Cerebellum (tissue), 4 donors: ENCODE measurements at places on chromosomes 1 and 21.
A peak's percentile ranks its signal among the peaks of the same experiment; 100 is the strongest.

GRCh38 chr1:38784452-38785284 is 74.9 kb downstream of the RRAGC start:
- DNase-seq = no peak

- no peak for DNase-seq
Observed at GRCh38 chr1:36088265-36088576, 471 bp upstream of the ADPRS start.

DNA sequence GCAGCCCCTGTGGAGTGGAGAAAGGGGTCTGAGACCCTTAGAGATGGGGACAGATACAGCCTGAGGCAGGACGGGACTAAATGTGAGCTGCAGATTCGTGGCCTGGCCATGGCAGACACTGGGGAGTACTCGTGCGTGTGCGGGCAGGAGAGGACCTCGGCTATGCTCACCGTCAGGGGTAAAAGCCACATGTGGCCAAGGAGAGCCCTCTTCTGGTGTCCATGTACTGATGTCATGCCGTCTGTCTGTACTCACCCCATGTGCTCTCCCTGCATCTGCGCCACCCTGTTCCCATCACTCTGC is 84.7 kb downstream of the OBSCN start:
- DNase-seq = no peak

- DNase-seq = no peak
Observed at GRCh38 chr1:196433000-196433399, 175.2 kb downstream of the KCNT2 start.

DNA sequence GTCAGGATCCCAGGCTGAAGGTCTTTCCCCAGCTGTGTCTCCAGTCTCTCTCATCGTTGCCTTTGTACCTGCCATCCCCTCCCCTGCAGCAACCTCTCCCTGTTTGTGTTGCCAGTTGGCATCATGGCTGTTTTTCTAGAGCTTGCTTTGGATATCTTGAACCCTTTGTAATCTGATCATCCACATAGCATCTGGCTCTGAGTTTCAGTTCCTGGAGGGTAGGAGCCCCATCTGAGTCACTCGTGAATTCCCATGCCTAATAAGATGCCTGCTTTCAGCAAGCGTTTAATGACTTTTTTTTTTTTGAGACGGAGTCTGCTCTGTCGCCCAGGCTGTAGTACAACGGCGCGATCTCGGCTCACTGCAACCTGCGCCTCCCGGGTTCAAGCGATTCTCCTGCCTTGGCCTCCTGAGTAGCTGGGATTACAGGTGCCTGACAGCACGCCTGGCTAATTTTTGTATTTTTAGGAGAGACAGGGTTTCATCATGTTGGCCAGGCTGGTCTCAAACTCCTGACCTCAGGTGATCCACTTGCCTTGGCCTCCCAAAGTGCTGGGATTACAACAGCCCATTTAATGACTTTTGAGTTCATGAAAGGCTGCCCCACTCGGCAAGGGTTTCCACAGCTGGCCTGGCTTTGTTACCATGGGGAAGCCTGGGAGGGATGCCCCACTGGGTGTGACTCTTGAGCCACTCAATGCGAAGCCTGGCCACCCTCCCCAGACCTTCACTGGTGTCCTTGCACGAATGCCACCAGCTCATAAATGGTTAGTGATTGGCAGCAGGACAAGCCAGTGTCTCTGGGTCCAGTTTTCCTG is 11.9 kb downstream of the ALPL start:
- no peak for DNase-seq

GRCh38 chr1:226738995-226739695 is at the start of gene ITPKB:
TSS of gene ITPKB (minus strand) at chr1:226739282. CDS start at chr1:226737458, 1,824 bp downstream.
- DNase-seq = peak; percentile 25

DNA sequence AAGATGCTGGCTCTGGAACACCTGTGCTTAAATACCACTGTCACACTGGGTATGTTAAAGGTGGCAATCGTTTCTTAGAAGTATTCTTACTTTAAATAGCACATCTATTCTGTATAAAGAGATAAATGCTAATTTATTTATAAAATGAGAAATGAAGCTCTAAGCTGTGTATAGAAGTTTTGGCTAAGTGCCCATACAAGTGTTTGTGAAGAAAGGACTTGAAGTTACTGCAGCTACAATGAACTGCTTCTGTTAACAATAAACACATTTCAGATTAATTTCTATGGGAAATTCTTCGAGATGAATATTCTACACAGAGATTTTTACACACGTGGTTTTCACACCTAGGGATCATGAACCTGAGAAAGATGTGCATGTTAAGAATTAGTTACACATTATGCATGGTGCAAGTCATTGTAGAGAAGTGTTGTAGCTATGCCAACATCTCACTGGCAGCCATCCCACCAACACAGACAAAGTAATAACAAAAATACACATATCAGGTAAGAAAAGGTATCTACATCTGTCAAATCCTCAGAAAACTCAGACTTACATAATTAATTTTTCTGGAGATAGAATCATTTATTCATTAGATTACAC is 16.2 kb downstream of the COL24A1 start:
- DNase-seq = no peak
